ENCODE measurements at places on chromosomes 1 and 21. TPM values are rescaled to one million over a fixed set of nuclear protein-coding genes. Genes with fewer than 3 reads are reported as not detected.

The SAMSN1 gene
- 104 TPM for total RNA-seq

The ARHGAP30 gene
- 281 TPM for total RNA-seq

The ATP1A4 gene
- total RNA-seq = not detected

The CNST gene
- total RNA-seq = 26.9 TPM

The HHIPL2 gene
- 0.18 TPM for total RNA-seq

The LCE3E gene
- total RNA-seq = not detected

The TOR1AIP1 gene
- 71.0 TPM for total RNA-seq

The TIMM17A gene
- total RNA-seq = 51.4 TPM

The LRRN2 gene
- total RNA-seq = not detected

The SORT1 gene
- total RNA-seq = 14.0 TPM

The FOXJ3 gene
- 41.5 TPM for total RNA-seq

The PADI4 gene
- 1.0 TPM for total RNA-seq

The LCA5L gene
- total RNA-seq = not detected

The WDR77 gene
- 54.3 TPM for total RNA-seq

The CGN gene
- total RNA-seq = 0.34 TPM

All from activated CD8-positive, alpha-beta T cell treated with anti-CD3 and anti-CD28 coated beads, Interleukin-2, amount 10 ng/mL, durations not matched to agents 7 days and 5 days (primary cell).